ENCODE measurements at places on chromosomes 12 and 14. TPM values are rescaled to one million over a fixed set of nuclear protein-coding genes. Genes with fewer than 3 reads are reported as not detected.

- DNase-seq: no peak
These were observed 309.2 kb downstream of the FOXG1 start for GRCh38 chr14:29075761-29076160.

- DNase-seq: no peak
These were observed 235.8 kb downstream of the KSR2 start for GRCh38 chr12:117732761-117733548.

DNA sequence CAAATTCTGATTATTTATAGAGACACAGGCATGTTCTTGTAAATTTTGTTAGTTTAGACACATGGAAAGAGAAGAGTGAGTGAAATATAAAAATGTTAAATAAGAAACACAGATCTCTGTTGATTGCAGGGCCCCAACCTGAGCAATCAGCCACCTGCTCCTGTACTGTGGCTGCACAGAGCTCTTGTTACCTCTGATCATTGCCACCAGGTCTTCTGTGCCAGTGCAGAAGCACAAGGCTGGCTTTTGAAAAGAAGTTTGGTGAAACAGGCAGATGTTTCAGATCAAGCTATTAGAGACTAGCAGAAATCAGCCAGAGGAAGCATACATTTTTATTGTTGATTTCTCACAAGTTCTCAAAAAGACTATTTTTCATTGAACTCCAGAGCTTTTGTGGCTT, 434.1 kb upstream of the OR4E1 start:
- no peak for DNase-seq

The GPR65 gene
- total RNA-seq: 13.7 TPM

The VDR gene
- total RNA-seq: 156 TPM
